Tibial nerve (tissue), 4 donors: ENCODE measurements at places on chromosomes 6 and 20.
A peak's percentile ranks its signal among the peaks of the same experiment; 100 is the strongest.

DNA sequence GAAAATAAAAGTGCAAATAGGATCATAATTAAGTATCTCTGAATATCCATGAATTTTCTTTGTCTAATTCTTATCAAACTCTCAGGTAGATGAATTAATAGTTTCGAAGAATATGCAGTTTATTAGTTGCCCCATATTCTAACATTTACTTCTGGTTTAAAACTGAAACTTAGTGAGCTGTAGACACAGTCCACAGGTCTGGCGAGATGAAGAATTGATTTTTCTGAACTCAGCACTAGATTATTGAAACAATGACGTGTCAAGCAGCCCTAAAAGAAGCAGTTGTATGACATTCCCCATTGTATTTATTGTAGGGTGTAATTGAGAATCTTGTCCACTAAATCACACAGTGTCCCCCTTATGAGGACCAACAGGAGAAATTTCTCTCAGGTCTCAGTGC lies 407.1 kb downstream of the GRIK2 start:
- H3K27me3 ChIP-seq: no peaks in the 10 kb centered on the region
- no peaks in the 10 kb centered on the region for H3K4me1 ChIP-seq
- no peak overlapping the region for H3K27ac ChIP-seq
- H3K4me3 ChIP-seq: no peak overlapping the region
- DNase-seq: no peak
- H3K36me3 ChIP-seq: no peaks in the 10 kb centered on the region

GRCh38 chr20:54668271-54669039 lies 193.1 kb downstream of the DOK5 start:
- no peak overlapping the region for H3K27ac ChIP-seq
- H3K27me3 ChIP-seq: no peaks in the 10 kb centered on the region
- H3K36me3 ChIP-seq: no peaks in the 10 kb centered on the region
- no peak for DNase-seq
- H3K4me1 ChIP-seq: no peaks in the 10 kb centered on the region
- no peak overlapping the region for H3K4me3 ChIP-seq

DNA sequence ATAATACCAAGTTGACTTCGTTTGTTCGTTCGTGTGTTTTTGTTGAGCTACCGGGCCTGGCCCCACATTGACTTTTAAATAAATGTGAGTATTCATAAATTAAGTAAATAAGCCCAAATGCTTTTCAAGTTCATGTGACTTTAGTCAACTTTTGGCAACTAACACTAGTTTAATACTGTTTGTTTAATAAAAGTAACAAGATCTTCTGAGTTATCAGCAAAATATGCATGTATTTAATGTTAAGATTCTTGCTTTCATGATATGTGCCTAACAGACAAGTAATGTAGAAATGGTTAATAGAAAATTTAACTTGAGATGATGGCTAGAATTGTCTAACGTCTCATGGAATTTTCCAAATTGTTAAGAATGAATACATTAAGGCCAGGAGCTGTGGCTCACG lies 38.7 kb upstream of the ECI2 start:
- H3K4me3 ChIP-seq: no peak overlapping the region
- H3K36me3 ChIP-seq: no peaks in the 10 kb centered on the region
- no peak overlapping the region for H3K27ac ChIP-seq
- no peaks in the 10 kb centered on the region for H3K4me1 ChIP-seq

GRCh38 chr6:114824409-114824808 lies 481.6 kb upstream of the HS3ST5 start:
- DNase-seq: no peak
- H3K4me3 ChIP-seq: no peak overlapping the region
- no peaks in the 10 kb centered on the region for H3K36me3 ChIP-seq
- no peaks in the 10 kb centered on the region for H3K4me1 ChIP-seq

DNA sequence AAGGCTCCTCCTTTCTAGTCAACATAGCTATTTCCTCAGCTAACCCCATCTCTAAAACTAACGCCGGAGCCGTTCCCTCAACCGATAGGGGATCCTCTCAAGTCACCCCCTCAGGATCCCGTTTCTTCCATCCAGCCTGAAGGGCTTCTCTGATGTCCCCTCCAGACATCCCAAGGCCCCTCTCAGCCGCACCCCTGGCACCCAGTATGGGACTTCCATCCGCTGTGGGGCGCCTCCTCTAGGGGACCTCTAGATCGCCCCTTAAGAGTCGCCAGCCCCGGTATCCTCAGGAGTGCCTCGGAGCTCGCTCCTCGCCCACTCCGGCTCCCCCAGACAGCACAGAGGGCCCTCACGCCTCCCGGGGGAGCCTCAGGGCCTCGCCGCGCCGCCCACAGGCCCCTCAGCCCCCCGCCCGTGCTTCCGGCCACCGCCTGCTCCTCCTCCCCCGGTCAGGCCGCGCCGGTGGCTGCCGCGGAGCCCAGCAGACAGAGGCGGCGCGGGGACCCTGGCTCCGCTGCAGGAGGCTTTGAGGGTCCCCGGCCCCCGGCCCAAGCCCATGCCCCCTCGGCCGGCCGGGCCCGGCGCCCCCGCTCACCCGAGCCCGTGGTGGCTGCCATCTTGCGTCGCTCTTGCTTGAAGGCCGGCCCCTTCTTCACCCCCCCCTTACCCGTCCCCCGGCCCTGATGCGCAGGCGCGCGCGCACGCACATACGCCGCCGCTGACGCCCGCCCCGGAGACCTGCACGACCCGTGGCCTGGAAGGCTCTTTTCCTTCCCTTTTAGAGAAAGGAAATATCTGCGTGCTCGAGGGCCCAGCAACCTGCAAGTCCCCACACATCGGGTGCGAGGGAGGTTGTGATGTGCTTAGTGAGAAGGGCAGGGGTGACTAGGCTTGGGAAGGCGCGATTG lies at the start of gene UBE2V1:
Gene UBE2V1, minus strand, starts transcription at position 639 of the 908 bp plus-strand sequence. Its CDS starts 22 bp downstream, at position 617.
- peaks cover 73% of the 10 kb centered on the region for H3K4me1 ChIP-seq
- H3K27me3 ChIP-seq: no peaks in the 10 kb centered on the region
- peak within 1 kb of the TSS; percentile 97 for H3K4me3 ChIP-seq

- no peaks in the 10 kb centered on the region for H3K4me1 ChIP-seq
- no peak overlapping the region for H3K27ac ChIP-seq
- no peaks in the 10 kb centered on the region for H3K27me3 ChIP-seq
- H3K36me3 ChIP-seq: no peaks in the 10 kb centered on the region
- DNase-seq: no peak
Observed at GRCh38 chr6:11459079-11459610, 78.4 kb upstream of the TMEM170B start.

- peak overlapping the region; percentile 37 for H3K27ac ChIP-seq
Observed at GRCh38 chr20:58306421-58307261, 2.9 kb upstream of the RAB22A start.

DNA sequence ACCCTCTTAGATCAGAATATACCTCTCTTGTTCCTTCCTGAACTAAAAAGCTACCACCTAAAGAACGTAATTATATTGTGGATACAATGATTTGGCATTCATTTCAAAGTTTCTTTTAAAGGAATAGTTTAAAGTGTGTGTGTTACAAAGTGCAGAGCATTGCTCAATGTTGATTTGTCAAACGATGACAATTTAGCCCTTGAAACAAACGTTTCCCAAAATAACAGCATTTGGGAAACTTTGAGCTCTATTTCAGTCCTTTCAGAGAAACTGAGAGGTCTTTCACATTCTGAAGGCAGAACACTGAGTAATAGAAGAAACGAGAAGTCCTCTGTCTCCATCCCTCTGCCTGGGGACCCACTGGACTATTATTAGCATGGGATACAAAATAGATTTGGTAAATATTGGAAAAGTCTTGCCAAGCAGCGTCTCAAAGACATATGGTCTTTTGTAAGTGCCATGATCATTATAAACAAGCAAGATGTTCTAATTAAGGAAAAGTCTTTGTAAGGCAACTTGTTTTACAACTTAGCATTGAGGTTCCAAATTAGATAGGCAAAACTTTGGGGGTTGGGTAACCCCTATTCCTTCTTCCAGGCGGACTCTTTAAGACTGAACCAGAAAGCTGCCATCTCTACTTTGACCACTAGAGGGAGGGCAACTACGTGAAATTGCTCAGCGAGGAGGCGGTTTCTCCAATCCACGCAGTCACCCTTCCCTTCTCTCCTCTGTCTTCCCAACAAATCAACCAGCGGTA lies 208.8 kb downstream of the RNF144B start:
- DNase-seq: peak; percentile 37
- H3K4me3 ChIP-seq: no peak overlapping the region
- no peaks in the 10 kb centered on the region for H3K27me3 ChIP-seq
- H3K4me1 ChIP-seq: no peaks in the 10 kb centered on the region
- no peak overlapping the region for H3K27ac ChIP-seq

DNA sequence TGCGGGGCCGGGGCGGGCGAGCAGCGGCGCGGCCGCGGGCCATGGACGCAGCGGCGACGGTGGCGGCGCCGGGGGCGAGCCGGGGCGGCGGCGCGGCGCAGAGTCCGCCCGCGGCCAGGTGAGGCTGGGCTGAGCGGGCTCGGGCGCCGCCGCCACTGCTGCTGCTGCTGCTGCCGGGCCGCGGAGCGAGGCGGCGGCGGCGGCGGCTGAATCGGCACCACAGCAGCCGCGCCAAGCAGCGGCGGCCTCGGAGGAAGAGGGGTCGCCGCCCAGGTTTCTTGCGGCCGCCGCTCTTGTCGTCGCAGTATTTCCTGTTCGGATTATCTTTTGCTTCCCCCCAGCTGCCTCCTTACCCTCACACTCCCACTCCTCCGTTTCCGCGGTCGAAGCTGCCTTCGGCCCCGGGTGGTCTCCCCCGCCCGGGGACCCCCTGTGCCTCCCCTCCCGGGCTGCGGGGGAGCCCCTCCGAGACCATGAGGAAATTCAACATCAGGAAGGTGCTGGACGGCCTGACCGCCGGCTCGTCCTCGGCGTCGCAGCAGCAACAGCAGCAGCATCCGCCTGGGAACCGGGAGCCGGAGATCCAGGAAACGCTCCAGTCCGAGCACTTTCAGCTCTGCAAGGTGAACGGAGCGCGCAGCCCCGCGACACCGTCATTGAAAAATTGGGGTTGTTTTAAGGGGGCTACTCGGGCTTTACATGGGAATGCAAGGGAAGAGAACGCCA lies at the start of gene STXBP5:
Gene STXBP5, plus strand, starts transcription at position 358 of the 726 bp plus-strand sequence. Its CDS starts 116 bp downstream, at position 474.
- H3K36me3 ChIP-seq: no peaks in the 10 kb centered on the region
- H3K27me3 ChIP-seq: no peaks in the 10 kb centered on the region
- peak within 1 kb of the TSS; percentile 96 for H3K4me3 ChIP-seq
- H3K27ac ChIP-seq: peak within 1 kb of the TSS; percentile 93

GRCh38 chr6:79385333-79385732 lies 150.9 kb upstream of the HMGN3 start:
- no peak for DNase-seq
- no peak overlapping the region for H3K27ac ChIP-seq
- H3K4me1 ChIP-seq: no peaks in the 10 kb centered on the region
- no peak overlapping the region for H3K4me3 ChIP-seq
- H3K27me3 ChIP-seq: no peaks in the 10 kb centered on the region

GRCh38 chr20:63701051-63701328 lies 4.5 kb downstream of the TNFRSF6B start:
- H3K27ac ChIP-seq: no peak overlapping the region
- no peaks in the 10 kb centered on the region for H3K4me1 ChIP-seq
- no peak overlapping the region for H3K4me3 ChIP-seq
- no peak for DNase-seq
- H3K27me3 ChIP-seq: no peaks in the 10 kb centered on the region

GRCh38 chr20:49894073-49894470 lies 21.3 kb downstream of the SPATA2 start:
- H3K4me1 ChIP-seq: peaks cover 48% of the 10 kb centered on the region
- H3K27me3 ChIP-seq: no peaks in the 10 kb centered on the region
- no peak for DNase-seq
- H3K4me3 ChIP-seq: no peak overlapping the region

DNA sequence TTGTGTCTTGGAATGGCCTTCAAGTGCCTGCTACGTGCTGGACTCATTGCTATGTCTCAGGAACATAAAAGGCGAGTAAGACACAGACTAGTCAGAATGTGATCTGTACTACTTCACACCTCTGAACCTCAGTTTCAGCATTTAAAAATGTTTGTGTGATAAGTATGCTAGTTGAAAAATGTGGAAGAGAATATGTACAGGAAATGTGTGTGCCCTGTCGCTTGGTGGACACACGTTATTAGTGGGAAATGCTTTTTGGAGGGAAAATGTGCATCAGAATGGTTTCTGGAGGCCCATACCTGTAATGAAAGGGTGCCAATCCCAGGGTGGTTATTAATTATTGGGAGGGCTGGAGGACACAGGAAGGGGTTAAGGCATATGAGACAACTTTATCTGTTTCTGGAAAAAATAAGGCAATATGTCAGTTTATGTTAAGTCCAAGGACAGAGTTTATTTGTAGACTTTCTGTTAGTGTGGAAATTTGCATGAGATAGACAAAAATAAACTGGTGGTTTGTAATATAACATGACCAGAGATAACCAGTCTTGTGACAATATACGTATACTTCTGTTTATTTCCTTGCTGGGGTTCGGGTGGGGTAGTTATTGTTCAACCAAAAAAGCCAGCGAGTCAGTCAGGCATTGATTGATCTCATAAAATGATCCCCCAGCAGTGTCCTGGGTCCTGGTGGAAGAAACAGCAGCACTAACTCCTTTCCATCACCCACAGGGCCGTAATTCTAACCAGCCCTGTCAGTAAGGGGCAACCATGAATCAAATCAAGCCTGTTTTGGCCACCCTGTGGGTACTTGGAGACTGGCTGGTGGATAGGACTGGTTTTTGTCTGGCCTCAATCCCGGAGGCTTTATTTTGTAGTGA lies 117.9 kb downstream of the JARID2 start:
- H3K27ac ChIP-seq: no peak overlapping the region
- H3K36me3 ChIP-seq: no peaks in the 10 kb centered on the region
- DNase-seq: no peak
- H3K4me3 ChIP-seq: no peak overlapping the region

GRCh38 chr6:106097411-106098231 lies 11.5 kb downstream of the PRDM1 start:
- DNase-seq: peak; percentile 30
- H3K4me3 ChIP-seq: peak overlapping the region; percentile 30
- peaks cover 29% of the 10 kb centered on the region for H3K4me1 ChIP-seq
- H3K36me3 ChIP-seq: no peaks in the 10 kb centered on the region

DNA sequence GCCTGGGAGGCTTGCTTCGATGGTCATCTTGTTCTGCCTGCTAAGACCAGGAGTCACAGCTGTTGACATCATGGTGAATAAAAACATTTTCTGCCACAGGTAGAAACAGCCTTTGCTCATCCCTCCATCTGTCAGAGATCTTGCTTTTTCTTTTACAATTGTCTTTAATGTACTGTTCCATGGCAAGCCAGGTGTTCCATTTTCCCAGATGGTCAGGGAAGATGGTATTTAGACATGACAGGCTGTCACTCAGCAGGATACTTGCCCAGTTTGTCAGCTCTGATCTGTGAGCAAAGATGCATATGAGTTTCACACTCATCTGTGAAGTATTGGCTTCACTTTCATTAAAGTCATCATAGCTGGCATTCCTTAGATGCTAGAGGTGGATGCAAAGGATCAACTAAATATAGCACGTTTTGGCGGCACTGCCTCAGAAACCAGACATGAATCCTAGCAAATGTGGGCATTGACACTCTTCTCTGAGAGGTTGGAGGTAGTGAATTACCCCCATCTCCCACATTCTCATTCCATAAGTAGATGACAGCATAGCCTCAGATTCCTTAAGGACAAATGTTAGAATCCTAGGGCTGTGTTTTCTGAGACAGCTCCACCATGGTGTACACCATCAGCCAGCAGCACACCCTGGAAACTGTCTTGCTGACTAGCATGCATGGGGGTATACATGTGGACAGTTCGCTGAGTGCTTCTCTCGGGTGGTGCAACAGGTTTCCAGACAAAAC lies 4.2 kb downstream of the SSTR4 start:
- H3K27ac ChIP-seq: no peak overlapping the region
- H3K27me3 ChIP-seq: no peaks in the 10 kb centered on the region
- DNase-seq: no peak
- no peak overlapping the region for H3K4me3 ChIP-seq
